T-cell (primary cell): ENCODE measurements at places on chromosomes 1 and 21. TPM values are rescaled to one million over a fixed set of nuclear protein-coding genes. Genes with fewer than 3 reads are reported as not detected.

- no peak for DNase-seq
These were observed 59.3 kb upstream of the ABCG1 start for GRCh38 chr21:42159560-42160110.

GRCh38 chr1:155858800-155859233, 550 bp upstream of the SYT11 start:
- no peak for DNase-seq

DNA sequence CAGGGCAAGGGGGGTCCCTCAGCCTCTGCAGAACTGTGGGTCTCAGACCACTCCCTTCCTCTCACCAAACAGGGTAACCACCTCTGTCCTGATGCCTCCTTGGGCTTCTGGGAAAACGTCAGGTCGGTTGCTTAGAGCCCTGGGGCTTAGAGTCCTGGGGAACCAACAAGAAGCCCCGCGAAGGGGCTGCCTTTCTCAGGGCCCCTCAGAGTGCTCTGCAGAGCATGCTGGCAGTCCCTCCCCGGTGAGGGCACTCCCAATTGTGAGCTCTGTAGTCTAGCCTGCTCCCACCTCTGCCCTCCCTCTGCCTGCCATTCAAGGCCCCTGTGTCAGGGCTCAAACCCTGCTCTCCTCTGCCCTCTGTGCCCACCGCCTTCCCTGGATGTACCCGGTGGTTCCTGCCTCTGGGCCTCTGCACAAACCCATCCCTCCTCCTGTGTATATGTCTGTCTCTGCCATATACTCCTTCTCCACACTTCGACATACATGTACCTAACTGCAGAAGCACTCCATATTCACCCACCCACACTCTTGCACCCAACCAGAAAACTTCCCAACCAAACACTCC, 92.3 kb downstream of the DMRTB1 start:
- DNase-seq = no peak

- DNase-seq = no peak
These were observed 709.8 kb downstream of the LTN1 start for GRCh38 chr21:28282833-28283232.

- no peak for DNase-seq
These were observed 157.9 kb downstream of the DHRS3 start for GRCh38 chr1:12460121-12460520.

DNA sequence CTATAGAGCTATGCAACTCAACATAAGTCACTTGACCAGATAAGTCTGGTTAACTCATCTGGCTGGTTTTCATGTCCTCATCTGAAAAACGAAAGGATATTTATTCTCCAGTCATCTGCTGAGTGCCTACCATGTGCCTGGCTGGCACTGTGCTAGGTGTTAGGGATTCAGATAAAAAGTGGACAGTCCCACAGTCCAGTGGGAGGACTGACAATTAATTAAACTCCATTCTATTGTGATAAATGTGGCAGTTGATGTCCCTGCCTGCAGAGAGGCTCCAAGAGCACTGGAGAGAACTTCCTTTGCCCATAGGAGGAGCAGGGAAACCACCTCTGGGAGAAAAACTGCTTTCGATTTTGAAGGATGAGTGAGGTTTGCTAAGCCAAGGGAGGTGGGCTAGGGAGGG, 5.4 kb downstream of the NUAK2 start:
- no peak for DNase-seq

DNA sequence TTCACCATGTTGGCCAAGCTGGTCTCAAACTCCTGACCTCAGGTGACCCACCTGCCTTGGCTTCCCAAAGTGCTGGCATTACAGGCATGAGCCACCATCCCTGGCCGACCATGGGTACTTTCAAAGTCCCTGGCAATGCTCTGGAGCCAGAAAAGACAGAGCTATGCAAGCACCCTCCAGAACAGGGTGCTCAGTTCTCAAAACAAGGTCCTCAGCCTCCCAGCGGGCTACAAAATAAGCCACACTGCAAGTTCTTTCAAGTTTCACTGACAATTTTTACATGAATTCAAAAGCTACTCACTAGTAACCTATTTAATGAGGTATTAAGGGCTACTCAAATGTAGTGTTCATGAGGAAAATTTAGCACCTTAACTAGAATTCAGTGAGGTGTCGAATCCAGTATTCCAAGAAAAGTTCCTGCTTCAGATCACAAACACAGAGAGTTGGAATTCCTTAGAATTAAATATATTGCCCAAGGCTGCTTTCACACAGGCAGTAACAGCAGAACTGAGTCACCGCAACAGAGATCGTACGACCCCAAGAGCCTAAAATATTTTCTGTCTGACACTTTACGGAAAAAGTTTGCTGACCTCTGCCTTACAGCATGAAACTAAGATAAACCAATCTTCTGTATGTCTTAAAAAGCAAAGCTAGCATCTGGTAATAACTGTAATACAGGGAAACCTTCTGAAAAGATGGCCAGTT, 60.7 kb downstream of the HSF2BP start:
- DNase-seq = no peak

DNA sequence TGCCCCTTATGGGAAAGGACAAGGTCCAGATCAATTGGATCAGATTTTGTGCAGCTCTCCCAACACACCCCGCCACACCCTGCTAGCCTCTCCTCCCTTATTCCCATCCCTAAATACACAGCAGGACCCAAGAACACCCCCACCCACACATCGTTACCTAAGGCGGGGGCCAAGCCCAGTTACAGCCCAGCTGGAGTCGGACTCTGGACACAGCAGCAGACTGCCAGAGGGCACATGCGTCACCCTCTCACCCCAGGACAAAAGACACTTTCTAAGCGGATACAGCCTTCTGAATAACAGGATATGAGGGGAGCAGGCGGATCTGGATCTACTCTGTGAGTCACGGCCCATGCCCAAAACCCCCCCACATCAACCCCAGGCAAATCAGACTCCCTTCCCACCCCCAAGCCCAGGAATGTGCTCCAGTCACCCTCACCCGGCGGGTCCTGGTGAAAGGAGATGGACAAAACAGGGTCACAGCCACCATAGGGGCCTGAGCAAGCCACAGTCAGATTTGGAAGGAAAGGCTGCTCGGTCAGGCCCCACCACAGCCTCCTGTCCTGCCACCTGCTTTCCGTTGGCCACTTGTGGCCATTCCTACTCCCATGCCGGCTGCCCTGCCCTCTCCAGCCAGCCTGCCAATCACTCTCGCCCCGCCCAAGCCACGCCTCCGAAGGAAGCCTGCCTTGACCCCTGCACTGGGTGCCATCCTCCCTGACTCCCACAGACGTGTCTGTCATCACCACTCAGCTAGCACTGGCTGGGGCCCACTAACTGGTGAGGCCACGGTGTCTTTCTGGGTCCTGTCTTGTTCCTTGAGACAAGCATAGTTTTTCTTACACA, 4.0 kb downstream of the S100A16 start:
- no peak for DNase-seq

GRCh38 chr1:21781815-21782348, 1.1 kb downstream of the USP48 start:
- DNase-seq = no peak

- DNase-seq = no peak
These were observed 40.6 kb downstream of the SRRM1 start for GRCh38 chr1:24683713-24684162.

DNA sequence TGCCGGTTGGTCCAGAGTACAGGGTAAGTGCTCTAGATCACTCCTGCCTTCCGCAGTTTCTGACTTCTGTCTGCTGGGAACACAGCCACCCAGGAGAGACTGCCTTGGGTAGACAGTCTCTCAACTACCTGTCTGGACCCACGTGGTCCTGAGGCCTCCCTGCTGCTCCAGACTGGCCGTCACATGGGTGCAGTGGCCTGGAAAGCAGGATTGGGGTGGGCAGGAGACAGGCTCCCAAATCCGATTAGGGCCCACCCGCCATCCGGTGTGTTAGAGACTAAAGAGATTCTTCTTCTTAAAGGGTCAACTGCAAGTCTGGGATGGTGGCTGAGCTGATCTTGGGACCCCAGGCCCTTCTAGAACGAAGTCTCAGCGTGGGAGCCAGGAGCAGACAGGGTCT, 105.5 kb downstream of the EBNA1BP2 start:
- DNase-seq = no peak

DNA sequence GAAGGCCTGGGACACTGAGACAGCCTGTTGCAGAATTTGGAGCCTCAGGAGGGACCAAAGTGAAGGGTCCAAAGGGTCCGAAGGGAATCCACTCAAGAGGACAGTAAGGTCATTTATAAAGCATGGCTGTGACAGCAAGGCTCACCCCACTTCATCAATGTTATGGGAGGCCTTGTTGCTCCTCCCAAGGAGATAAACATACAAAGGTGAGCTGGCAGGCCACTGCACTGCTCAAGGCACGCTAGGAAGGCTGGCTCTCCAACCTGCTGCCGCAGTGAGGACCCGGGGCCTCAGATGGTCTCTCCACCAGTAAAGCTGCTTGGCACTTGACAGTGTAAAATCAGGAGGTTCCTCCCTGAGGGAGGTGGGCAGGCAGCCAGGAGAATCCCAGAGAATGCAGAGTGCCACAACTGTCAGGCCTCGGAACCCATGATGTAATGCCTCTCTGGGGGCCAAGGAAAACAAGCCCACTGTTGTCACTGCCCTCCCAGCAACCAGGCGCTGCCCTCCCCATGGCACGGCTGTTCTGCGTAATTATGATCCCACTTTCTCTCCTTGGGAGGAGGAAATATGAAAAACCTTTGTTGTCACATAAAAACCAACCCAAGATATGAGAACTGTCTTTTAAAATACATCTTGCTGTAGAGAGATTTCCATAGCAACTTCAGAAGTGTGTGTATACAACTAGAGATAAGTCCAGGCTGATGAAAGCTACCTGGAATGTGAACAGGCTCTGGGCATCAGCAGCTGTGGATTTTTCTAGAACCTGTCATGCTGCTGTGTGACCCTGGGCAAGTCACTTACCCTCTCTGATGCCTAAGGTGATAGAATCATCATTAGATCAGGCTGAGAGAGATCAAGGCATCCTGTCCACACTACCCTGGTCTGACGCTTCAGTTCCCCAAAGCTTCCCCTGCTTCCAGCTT, 102.5 kb downstream of the KCNN3 start:
- no peak for DNase-seq

- peak; percentile 5 for DNase-seq
These were observed 539 bp downstream of the LAMC1 start for GRCh38 chr1:183023601-183024316.

DNA sequence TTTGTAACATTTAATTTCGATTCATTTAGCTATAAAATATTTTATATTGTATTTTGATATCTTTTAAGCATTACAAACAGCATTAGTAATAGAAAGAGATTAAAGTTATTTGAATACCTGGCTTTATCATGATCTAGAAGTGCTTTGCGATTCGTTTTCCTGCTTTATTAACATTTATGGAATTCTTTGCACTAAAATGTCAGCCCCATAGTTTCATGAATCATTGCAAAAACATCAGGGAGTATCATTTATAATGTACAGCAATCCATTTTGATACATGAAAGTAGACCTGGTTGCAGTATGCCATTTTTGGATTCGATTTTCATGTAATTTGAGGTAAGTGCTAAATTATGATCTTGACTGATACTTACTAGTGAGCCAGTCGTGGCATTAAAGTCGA, 108.0 kb upstream of the DPYD start:
- DNase-seq = no peak

DNA sequence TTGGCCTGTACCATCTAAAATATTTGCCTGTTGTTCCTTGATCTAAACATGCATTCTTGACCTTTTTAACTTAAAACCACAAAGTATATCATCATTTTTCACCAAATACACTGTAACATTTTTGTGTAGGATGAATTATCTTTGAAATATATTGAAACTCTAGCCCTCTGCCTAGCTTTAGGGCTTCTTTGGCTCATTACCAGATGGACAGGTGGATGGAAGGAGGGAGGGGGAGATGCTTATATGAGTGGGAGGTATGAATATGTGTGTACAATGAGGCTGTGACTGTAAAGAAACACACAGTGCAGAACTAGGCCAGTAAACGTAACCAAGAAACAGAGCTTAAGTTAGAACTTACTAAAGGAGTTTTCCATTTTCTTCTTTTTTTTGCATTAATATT, 118.5 kb downstream of the ESRRG start:
- no peak for DNase-seq

DNA sequence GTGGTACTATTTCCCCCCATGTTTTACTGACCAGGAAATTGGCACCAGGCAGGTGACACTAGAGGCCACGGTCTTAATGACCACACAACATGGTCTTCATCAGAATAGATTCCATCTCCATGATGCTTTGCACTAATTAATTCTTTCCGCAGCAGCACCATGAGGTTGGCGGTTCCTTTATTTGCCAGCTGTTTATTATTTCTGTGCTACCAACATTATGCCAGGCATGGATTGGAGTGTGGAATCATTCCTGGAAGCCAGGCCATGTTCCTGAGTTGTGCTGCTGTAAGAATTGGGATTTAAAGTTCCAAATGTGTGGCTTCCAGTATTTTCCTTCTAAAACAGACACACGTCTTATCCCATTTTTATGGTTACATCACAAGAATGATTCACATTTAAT, 107.8 kb downstream of the NFIA start:
- DNase-seq = no peak

DNA sequence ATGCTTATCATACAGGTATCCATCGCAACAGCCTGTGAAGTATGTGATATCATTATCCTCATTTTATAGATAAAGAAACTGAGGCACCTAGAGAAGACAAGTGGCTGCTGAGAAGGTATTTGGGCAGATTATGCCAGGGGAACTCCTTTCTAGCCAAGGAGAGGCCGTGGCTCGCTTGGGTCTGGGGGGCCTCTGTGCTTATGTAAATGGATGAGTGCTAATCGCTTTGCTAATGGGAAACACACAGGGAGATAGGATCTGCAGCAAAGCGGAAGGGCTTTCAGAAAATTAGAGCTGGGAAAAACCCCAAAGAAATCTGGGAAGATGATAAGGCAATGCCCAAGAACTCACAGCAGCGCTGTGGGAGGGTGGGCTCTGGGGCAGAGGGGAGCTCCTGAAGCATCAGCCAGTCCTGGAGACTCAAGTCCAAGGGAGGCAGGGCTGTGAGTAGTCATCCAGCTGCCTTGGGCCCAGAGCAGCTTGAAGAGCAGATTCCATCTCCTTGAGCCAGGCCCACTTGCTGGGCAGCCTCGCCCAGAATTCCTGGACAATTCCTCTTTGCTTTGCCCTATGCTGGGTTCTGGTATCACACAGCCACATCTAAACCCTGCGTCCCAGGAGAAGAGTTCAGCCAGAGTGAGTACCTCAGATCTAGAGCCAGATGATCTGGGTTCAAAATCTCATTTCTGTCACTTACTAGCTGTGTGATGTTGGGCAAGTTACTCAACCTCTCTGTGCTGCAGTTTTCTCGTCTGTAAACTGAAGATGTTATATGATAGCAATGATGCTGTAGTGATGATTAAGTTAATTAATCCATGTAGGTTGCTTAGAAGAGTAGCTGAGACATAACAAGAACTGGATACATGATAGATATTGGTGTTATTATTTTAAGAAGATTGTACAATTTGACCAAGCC, 36.7 kb downstream of the FOXD2 start:
- no peak for DNase-seq

- DNase-seq = no peak
These were observed at the start of gene TINAGL1 for GRCh38 chr1:31576201-31576669. TINAGL1 (plus strand) TSS chr1:31576515; CDS start chr1:31577149, 634 bp downstream.

Gene AXDND1
- not detected for total RNA-seq

Gene PLPPR4
- total RNA-seq = not detected

Gene TNFAIP8L2
- 38.8 TPM for total RNA-seq

Gene GPATCH2
- 11.4 TPM for total RNA-seq

Gene ARHGEF16
- 0.35 TPM for total RNA-seq

Gene PLA2G2A
- not detected for total RNA-seq

Gene AADACL4
- total RNA-seq = not detected

Gene SEC16B
- not detected for total RNA-seq

Gene RCAN1
- total RNA-seq = 8.2 TPM

Gene OR10Z1
- total RNA-seq = not detected
